ENCODE measurements at places on chromosomes 1 and 21.

- no peak for DNase-seq
- no peak overlapping the region for H3K4me3 ChIP-seq
- peaks cover 3% of the 10 kb centered on the region for H3K36me3 ChIP-seq
- peaks cover 61% of the 10 kb centered on the region for H3K4me1 ChIP-seq
- no peak overlapping the region for H3K27ac ChIP-seq
Measured at GRCh38 chr1:107933736-107934135, 31.2 kb downstream of the VAV3 start.

GRCh38 chr1:76289692-76290091 is 215.1 kb downstream of the ST6GALNAC3 start:
- no peaks in the 10 kb centered on the region for H3K36me3 ChIP-seq
- no peak for DNase-seq
- H3K4me1 ChIP-seq, result peaks cover 29% of the 10 kb centered on the region
- no peak overlapping the region for H3K4me3 ChIP-seq
- H3K27ac ChIP-seq, result no peak overlapping the region
- H3K27me3 ChIP-seq, result no peaks in the 10 kb centered on the region

DNA sequence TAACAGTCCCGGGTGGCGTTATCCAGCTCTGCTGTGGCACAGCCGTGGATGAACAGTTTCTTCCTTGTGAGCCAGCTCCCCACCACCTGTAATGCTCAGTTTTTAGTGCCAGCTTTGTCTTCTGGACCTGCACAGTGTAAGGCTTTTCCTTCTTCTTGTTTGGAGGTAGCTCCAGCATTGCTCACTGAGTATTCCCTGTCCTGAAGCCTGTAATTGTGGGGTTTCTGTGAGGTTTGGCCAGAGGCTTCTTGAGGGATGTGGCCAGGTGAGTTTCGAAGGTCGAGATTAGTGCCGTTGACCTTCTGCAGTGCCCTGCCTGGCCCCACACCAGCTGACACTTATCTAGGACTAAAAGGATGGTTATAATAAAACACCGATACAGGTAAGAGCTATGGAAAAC is 75.0 kb downstream of the PBX1 start:
- no peak for DNase-seq
- no peaks in the 10 kb centered on the region for H3K27me3 ChIP-seq
- no peak overlapping the region for H3K27ac ChIP-seq

- no peak for DNase-seq
- no peak overlapping the region for H3K4me3 ChIP-seq
- no peaks in the 10 kb centered on the region for H3K36me3 ChIP-seq
Measured at GRCh38 chr1:172845371-172845770, 186.5 kb downstream of the FASLG start.

DNA sequence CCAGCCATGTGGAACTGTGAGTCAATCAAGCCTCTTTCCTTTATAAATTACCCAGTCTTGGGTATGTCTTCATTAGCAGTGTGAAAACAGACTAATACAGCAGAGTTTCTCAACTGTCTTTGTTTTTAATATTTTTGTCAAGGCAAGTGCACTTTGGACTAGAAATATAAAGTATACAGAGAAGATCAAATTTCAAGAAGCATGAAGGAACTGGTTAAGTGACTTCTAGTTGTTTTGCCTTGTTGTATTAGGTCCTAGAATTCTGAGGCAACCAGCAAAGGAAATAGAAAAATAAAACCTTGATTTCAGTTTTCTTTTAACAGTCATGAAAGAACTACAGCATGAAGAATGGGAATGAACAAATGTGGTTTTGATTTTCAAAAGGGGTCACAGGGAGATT is 131.1 kb upstream of the PTGFR start:
- no peak overlapping the region for H3K27ac ChIP-seq
- DNase-seq, result no peak
- H3K36me3 ChIP-seq, result no peaks in the 10 kb centered on the region

- H3K4me3 ChIP-seq, result no peak overlapping the region
- peaks cover 20% of the 10 kb centered on the region for H3K4me1 ChIP-seq
- H3K27me3 ChIP-seq, result no peaks in the 10 kb centered on the region
- H3K27ac ChIP-seq, result no peak overlapping the region
Measured at GRCh38 chr1:15196807-15197530, 43.4 kb downstream of the TMEM51 start.

DNA sequence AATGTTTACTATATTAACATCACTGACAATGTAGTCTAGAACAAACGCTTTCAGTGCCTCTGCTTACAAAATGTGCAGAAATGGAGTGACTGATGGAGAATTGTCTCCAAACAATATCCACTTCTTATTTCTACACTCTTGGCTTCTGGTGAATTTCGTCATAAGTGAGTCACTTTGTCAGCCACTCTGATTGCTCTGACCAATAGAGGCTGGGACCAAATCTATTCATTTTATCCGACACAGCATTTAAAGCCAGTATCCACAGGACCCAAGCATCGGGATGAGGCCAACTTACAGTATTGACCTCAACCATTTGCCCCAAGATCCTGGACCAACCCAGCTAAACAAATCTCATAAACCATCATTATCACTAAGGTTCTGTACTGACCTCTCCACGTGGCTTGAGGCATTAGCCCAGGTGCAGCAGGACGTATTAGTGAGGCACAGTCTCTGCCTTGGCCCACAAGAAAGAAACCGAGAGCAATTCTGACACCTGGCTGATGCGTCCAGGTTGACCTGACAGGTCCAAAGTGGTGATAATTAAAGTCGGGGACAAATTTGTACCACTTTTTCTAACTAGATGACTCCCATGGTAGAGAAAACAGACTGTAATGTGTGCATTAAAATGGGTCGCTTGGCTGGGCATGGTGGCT is 53.3 kb upstream of the ERO1B start:
- DNase-seq, result no peak
- no peaks in the 10 kb centered on the region for H3K36me3 ChIP-seq
- H3K4me3 ChIP-seq, result no peak overlapping the region
- H3K4me1 ChIP-seq, result peaks cover 5% of the 10 kb centered on the region
- no peak overlapping the region for H3K27ac ChIP-seq

DNA sequence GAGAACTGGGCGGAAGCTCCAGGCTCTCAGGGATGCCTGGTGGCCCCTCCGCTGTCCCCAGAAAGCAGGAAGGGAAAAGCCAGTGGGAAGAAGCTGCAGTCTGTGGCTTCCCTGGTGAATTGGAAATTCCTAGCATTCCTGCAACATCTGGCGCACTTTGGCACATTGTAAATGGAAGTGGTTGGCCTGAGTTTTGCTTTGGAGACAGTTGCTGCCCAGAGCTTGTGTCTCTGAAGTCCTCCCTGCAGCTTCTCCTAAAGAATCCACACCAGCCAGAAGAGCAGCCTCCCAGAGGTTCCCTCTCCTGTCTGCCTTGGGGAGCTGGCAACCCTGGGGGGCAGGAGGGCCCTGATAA is 48.2 kb downstream of the ARHGEF10L start:
- no peak overlapping the region for H3K4me3 ChIP-seq
- peaks cover 4% of the 10 kb centered on the region for H3K27me3 ChIP-seq
- H3K27ac ChIP-seq, result peak overlapping the region; percentile 72
- H3K36me3 ChIP-seq, result no peaks in the 10 kb centered on the region

DNA sequence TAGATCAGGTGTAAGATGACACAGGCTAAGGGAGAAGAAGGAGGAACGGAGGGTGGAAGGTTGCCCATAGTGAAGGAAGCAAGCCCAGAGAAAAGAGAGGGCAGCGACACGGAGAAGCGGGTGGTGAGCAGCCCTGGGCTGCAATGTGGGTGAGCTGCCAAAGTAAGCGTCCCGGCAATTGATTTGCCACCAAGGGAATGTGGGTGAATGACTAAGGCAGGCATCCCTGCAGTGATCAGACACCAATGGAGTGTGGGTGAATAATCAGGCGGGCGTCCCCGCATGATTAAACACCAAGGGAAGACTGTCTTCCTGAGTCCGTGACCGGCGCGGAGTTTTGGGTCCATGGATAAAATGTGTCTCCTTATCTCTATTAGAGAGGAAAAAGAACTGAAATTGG is 79.6 kb downstream of the UCHL5 start:
- peaks cover 6% of the 10 kb centered on the region for H3K27me3 ChIP-seq
- no peak for DNase-seq
- peaks cover 16% of the 10 kb centered on the region for H3K36me3 ChIP-seq
- H3K27ac ChIP-seq, result no peak overlapping the region

DNA sequence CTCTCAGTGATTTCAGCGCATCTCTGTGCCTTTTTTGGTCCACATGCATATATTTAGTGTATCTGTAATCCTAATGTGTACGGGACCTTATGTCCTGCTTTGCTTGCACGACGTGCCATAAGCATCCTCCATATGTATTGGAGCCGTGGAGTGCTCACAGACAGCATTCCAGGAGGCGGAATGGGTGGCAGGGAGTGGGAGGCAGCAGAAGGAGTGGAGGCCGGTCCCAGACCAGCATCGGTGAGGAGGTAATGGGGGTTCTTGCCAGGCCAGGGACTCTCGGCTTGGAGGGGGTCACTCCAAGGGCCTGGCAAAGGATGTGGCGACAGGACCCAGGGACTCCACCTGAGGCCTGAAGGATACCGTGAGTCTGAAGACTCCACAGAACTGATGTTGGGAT is 185.0 kb downstream of the CAMTA1 start:
- H3K4me3 ChIP-seq, result no peak overlapping the region
- H3K4me1 ChIP-seq, result peaks cover 3% of the 10 kb centered on the region
- no peak for DNase-seq

DNA sequence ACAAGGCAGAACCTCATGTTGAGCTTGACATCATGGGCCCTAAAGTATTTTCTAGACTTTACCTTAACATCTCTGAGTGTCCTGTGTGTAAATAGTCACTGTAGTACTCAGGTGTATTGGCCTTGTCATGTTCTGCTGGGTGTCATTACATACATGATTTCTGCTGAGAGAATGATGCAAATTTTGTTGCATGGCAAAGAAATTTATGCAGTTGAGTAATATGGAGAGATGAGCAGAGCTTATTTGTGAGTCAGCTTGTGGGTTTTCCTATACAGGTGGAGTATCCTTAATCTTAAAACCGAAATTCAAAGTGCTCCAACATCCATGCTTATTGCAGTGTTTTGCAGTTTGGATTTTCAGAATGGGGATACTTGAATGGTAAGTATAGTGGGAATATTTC is 36.6 kb downstream of the RGL1 start:
- H3K4me1 ChIP-seq, result peaks cover 73% of the 10 kb centered on the region
- no peak for DNase-seq
- no peak overlapping the region for H3K4me3 ChIP-seq
- H3K36me3 ChIP-seq, result peaks cover 22% of the 10 kb centered on the region

DNA sequence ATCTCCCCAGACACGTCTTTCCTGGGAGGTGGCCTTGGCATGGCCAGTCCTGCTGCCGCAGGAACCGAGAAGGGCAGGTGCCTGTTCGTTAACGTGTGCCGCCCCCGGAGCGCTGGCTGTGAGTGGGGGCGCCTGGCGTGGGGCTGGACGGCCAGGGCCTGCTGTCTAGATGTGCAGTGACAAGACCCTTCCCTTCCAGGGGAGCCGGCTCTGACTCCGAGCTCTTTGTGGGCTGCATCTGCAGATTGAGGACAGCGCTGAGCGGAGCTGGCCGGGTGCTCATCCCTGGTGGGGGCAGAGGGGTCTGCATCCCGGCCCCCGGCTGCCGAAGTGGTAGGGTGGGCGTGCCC is 13.0 kb downstream of the COL18A1 start:
- peaks cover 6% of the 10 kb centered on the region for H3K27me3 ChIP-seq
- DNase-seq, result no peak
- H3K4me1 ChIP-seq, result peaks cover 11% of the 10 kb centered on the region

GRCh38 chr1:213376862-213377372 is 325.9 kb downstream of the RPS6KC1 start:
- H3K4me1 ChIP-seq, result peaks cover 13% of the 10 kb centered on the region
- no peak for DNase-seq
- H3K36me3 ChIP-seq, result no peaks in the 10 kb centered on the region
- H3K27ac ChIP-seq, result no peak overlapping the region

- H3K4me1 ChIP-seq, result peaks cover 52% of the 10 kb centered on the region
- H3K27me3 ChIP-seq, result peaks cover 13% of the 10 kb centered on the region
- H3K36me3 ChIP-seq, result peaks cover 25% of the 10 kb centered on the region
- peak; percentile 77 for DNase-seq
- peak within 1 kb of the TSS; percentile 99 for H3K27ac ChIP-seq
Measured at GRCh38 chr1:161020509-161021164, at the start of gene F11R. Gene F11R (minus strand): TSS chr1:161021152. CDS start chr1:161021073, 79 bp downstream.

GRCh38 chr1:32767641-32768040 is 49.5 kb downstream of the YARS1 start:
- peaks cover 20% of the 10 kb centered on the region for H3K4me1 ChIP-seq
- H3K27me3 ChIP-seq, result peaks cover 4% of the 10 kb centered on the region
- DNase-seq, result no peak
- H3K36me3 ChIP-seq, result peaks cover 18% of the 10 kb centered on the region

DNA sequence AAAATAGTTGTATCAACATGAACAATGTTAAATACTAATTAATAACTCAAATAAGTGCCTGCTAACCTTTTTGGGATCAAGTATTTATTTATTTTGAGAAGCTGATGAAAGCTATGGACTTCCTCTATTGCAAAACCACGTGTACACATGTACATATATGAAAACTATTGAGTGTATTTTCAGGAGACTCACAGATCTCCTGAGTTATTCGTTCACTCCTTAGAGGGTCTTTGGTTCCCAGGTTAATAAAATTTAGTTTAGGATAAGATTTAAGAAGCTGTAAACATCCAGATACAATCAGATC is 130.5 kb downstream of the DISC1 start:
- no peak for DNase-seq
- H3K36me3 ChIP-seq, result peaks cover 63% of the 10 kb centered on the region
- no peak overlapping the region for H3K27ac ChIP-seq
- H3K4me1 ChIP-seq, result peaks cover 8% of the 10 kb centered on the region
- no peak overlapping the region for H3K4me3 ChIP-seq

- no peak overlapping the region for H3K27ac ChIP-seq
- no peak for DNase-seq
- H3K27me3 ChIP-seq, result peaks cover 12% of the 10 kb centered on the region
- no peak overlapping the region for H3K4me3 ChIP-seq
Measured at GRCh38 chr1:48207131-48207530, 15.4 kb upstream of the SLC5A9 start.

DNA sequence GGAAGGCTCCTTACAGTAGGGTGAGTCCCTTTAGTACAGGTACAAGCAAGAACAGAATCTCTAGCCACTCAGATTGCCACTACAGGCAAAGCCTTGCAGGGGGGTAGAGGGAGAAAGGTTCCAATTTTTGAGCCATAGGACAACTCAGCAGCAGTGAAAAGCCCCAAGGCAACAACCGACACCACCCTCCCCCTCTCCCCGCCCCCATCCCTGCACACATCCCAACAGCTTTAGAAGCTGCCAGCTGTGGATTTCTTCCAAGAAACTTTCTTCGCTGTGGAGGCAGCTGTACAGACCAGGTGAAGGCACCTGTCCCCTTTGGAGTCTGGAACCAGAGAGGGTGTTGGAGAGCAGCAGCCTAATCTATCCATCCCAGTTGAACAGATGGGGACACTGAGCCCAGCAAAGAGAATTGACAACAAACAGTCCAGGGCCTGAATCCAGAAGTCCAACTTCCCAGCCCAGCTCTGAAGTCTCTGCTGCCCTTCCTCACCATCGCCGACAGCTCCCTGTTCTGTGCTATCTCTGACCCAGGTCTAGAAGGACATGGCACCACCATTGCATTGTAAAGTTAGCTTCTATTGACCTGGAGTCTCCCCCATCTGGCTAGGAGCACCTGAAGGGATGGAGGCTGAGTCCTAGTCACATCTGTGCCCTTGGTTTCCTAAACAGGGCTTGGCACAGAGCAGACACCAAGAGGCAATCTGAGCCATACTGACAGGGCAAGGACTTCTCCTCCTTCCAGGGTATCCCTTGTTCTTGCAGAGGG is 2.2 kb downstream of the TENT5B start:
- no peak overlapping the region for H3K27ac ChIP-seq
- no peak overlapping the region for H3K4me3 ChIP-seq
- no peak for DNase-seq

GRCh38 chr1:42056460-42056859 is 96.8 kb upstream of the GUCA2B start:
- H3K36me3 ChIP-seq, result no peaks in the 10 kb centered on the region
- H3K4me1 ChIP-seq, result no peaks in the 10 kb centered on the region
- H3K27ac ChIP-seq, result no peak overlapping the region
- no peak overlapping the region for H3K4me3 ChIP-seq
- DNase-seq, result no peak
